Omental fat pad (tissue), 4 donors: ENCODE measurements at places on chromosomes 7 and 10.

- DNase-seq, result no peak
These were observed 17.3 kb downstream of the SLC25A13 start for GRCh38 chr7:96304573-96304972.

GRCh38 chr7:157500171-157500960, 163.6 kb downstream of the DNAJB6 start:
- DNase-seq, result no peak

- DNase-seq, result no peak
These were observed 81.6 kb downstream of the ARHGAP22 start for GRCh38 chr10:48523212-48523819.

GRCh38 chr10:127619546-127620325, 70.6 kb downstream of the NPS start:
- no peak for DNase-seq

- no peak for DNase-seq
These were observed 219.5 kb upstream of the CSTF2T start for GRCh38 chr10:51918884-51919325.

DNA sequence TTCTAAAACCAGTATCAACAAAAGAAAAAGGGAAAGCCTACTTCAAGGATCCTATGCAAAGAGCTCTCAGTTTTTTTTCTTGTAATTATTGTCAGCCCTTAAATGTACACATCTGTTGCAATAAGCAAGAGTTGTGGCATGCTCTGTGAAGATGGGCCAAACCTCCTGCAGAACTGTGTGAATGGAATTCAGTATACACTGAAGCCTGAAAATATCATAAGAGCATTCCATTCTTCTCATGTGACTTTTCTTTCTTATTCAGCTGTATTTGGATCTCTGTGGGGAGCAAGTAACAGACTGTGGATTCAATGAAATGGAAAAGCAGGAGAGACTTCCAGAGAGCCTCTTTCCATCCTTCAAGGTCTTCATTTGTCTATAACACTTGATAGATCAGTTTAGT, 130.7 kb downstream of the SAMD9 start:
- DNase-seq, result no peak

DNA sequence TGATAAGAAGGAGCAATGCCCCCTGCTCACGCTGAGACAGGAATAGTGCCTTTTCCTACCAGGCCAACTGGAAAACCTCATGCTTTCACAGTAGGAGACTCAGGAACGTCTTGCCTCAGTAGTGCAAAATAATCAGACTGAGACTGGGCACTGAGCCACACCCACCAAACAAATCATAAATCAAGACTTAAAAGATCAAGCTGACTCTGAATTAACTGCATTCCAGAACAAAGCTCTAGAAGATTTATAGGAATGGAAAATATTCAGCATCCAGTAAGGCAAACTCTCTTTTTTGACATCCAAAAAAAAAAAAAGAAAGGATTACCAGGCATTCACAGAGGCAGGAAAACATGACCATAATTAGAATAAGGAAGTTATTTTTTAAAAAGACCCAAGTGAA, 30.5 kb upstream of the SLC18A3 start:
- DNase-seq, result no peak

GRCh38 chr10:30911303-30911863, 120.3 kb downstream of the ZNF438 start:
- DNase-seq, result no peak

DNA sequence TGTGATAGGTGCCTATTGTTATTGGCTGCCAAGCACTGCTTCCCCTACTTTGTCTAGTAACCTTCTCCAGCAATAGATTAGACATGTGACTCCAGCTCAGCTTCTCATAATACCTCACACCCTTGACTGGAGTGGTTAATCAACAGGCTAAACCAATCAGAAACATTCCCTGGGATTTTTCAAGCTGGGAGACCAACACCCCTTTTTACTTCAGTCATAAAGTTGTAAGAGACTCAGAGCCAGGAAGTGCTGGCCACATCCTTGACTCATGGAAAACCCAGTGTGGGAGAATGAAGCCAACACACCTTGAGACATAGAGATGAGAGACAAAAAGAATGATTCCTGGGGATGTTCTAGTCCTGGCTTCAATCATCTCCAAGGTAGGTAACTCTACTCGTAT, 62.6 kb upstream of the HECTD2 start:
- DNase-seq, result no peak

DNA sequence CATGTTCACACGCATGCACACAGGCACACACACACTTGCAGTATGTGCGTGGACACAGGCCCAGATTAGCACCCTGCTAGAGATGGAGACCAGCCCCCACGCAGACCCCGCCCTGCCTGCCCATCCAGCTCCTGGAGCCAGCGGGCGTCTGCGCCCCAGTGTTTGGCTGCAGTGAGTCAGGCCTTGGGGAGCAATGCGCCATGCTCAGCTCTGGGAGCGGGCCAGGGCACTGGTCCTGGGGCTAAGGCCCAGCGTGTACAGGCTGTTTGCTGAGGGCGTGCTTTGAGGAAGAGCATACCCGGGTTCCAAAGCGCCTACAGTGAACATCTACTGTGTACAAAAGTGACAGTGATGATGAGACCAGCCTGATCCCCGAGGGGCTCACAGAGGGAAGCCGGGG, 16.0 kb upstream of the ELFN1 start:
- DNase-seq, result no peak

- DNase-seq, result no peak
These were observed 442.1 kb upstream of the C7orf33 start for GRCh38 chr7:148148456-148148855.

DNA sequence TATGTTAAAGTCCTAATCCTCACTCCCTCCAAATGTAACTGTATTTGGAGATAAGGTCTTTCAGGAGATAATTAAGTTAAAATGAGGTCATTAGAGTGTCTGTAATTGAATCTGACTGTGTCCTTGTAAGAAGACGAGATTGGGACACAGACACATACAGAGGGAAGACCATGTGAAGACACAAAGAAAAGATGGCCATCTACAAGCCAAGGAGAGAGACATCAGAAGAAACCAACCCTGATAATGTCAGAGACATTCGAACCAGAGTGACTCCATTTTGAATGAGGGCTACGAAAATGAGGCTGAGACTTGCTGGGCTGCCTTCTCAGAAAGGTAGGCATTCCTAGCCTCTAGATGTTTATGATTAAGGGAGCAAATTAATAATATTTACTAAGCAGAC, 542 bp upstream of the SAMD9L start:
- no peak for DNase-seq

DNA sequence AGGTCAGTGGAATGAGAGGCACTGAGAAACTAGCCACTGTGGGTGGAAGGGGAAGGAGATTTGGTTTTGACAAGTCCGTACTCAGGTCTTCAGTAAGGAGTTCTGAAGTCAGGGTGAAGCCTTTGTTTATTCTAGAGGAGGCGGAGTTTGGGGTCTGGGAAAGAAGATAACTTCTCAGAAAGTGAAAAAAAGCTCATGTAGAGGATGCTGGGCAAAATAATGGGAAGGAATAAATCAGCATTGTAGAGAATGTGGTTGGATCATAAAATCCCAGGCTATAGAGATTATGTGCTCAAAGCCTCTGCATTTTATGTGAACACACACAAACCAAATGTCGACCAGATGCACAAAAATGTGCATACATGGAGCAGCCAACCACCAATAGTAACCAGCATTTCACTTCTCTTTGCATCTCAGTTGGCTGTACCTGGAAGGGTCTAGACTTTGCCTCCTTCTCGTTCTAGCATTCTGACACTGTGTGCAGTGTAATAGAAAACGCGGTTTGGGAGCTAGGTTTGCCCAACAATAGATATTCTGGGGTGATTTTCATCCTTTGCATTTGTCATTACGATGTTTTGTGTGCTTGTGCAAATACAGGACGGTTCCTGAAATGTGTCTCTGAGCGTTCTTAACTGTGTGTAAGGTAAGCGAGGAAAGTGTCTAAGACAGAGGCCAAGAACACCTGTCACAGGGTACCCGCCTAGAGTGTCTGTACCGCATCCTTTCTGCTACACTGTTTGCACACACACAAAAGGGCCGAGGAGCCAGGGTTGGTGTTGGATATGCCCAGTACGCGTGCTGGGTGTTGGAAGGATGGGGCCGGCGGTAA, 603 bp upstream of the HECW1 start:
- DNase-seq, result no peak

DNA sequence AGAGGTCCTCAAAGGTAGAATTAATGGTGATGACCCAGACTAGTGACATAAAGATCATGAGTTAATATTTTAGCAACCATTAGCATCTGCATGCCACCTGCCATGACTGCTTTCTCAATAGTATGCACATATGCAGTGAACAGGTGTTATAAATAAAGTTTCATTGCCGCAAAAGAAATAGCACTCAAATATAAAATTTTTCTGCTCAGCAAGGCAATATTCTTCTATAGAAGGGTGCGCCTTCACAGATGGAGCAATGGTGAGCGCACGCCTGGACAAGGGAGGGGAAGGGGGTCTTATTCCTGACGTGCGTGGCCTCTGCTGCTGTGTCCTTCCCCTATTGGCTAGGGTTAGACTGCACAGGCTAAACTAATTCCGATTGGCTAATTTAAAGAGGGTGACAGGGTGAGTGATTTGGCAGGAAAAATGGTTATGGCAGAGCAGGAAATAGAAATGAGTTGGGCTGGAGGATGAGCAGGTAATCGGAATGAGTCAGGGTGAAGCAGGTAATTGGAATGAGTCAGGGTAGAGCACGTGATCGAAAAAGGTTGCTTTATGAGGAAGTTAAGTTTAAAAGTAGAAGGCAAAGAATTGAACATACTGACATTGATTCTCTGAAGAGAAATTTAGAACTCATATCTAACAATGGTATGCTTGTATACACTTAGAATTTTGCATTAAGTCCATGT, 24.7 kb upstream of the TRIM24 start:
- no peak for DNase-seq

- DNase-seq, result no peak
These were observed 168.2 kb downstream of the DPY19L1 start for GRCh38 chr7:34869057-34869456.

GRCh38 chr7:16933296-16934279, 51.8 kb upstream of the AGR3 start:
- DNase-seq, result no peak

- no peak for DNase-seq
These were observed 6.2 kb downstream of the CFAP58 start for GRCh38 chr10:104359811-104360210.

DNA sequence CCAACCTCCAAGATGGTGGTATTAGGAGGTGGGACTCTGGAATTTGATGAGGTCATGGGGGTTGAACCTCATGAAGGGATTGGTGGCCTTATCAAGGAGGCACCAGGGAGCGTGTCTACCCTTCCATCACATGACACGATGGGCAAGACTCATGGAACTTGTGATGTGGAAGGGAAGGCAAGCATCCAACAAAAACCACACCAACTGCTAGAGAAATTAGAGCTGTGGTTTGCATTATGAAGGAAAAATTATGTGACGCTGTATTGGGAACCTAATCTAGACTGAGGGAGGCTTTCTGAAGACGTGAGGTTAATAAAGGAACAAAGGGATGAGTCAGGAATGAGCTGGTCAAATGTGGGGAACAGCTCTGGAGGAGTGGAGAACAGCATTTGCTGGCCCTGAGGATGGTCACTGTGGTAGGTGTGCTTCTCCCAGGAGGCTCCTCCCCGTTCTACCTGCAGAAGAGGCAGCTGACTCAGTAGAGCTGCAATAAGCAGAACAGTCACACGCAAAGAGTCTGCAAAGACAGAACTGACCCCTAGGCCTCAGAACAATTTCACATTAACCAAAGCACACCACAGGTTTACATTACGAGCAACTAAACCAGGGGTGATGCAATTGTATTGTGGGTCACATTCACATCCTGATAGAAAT, 236.6 kb upstream of the GRB10 start:
- DNase-seq, result no peak

DNA sequence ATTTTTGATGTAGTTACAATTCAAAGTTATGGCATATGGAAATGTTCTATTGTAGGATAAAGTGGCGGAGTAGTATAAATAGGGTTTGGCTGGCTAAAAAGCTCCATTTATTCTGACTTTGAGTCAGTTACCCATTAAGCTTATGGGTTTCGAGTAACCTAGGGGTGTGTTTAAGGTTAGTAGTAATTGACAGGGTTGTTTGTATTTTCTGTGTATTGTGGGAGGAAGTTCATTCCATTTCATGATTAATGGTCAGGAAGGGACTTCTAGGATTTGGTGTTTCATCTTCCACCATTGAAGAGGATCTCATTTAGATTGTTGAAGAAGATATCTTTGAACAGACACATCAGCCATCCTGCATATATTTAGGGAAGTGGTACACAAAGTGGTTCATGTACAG, 75.0 kb downstream of the BICC1 start:
- no peak for DNase-seq

GRCh38 chr10:62082729-62083411, 181.4 kb downstream of the ARID5B start:
- DNase-seq, result no peak

DNA sequence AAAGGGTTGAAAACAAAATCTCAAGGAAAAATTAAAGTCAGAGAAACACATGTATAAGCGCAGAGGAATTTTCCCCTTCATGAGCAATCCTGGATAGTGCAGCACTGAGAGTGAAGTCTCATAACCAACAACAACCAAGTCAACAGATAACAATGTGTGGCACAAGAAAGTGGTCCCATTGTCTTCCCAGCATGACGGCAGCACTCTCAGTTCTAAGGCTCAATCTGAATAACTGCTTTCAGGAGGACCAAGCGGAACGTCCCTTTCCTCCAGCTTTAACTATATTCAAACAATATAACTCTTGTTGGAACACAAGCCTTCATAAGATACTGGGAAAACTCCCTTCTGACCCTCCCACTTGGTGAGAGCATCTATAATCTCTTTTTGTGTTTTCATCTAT, 137.9 kb downstream of the RAPGEF5 start:
- no peak for DNase-seq

DNA sequence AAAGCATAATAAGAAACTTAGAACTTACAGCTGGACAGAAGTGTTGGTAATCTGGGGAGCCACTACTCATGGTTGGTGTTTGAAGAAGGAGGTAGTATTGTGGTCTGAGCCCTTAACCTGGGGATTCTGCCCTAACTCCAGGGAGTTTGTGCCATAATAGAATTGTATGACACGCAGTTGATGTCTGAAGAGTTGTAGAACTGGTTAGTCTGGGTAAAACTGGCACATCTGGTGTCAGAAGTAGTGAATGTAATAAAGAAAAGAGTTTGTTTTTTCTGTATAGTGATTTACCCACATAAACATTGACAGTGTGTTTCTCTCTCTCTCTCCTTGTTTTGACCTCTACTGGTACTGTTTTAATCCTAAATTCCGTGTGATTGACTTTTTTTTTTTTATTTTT, 448.1 kb upstream of the SEMA3D start:
- DNase-seq, result no peak

DNA sequence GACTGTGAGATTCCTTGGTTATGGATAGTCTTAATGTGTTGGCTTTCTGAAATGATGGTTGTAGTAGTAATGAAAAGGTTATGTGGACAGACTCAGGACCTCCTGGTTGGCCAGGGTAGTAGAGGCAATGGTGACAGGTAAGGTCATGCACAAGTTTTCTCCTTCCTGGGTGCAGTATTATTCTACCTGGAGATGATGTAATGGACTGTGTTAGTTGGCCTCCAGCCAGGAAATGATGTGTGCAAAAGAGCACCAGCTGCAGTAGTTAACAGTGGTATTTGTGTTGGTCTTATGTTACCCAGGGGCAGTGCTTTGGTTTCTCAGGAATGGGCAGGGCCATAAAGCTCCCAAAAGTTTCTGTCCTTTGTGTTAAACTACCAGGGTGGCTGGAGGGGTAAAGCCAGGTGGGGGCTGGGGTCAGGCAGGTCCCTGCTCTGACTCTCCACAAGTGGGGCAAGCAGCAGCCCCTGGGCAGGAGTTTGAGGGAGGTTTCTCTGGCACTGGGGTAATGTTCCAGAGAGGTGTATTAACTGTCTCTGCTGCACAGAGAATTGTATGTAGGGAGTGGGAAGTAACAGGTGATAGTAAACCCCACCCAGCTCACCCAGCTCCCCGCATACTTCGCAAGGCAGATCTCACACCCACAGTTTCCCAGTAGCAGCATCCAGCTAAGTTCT, 36.3 kb downstream of the GPR22 start:
- DNase-seq, result no peak
